ENCODE measurements at places on chromosomes 2 and 18.

DNA sequence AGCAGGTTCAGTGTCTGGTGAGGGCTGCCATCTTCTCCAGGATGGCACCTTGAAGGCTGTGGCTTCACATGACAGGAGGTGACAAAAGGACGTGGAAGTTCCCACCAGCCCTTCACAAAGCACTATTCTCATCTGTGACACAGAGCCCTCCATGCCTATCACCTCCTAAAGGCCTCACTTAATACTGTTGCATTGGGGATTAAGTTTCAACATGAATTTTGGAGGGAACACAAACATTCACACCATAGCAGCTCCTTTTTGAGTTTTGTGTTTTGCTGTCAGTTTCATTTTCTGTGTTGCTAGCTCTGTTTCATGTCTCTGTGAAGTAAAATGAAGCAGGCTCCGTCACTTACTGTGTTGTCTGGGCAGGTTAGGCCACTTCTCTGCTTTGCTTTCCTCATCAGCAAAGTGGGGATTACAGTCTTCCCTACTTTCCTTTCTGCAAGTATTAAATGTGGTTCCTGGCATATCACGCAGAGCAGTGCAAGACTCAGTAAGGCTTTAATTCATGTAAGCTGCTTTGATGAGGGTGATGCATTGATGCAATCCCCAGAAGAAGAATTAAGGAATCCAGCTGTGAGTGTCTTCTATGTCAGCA is 31.6 kb downstream of the LIMS1 start:
- DNase-seq, result no peak

GRCh38 chr2:163859951-163860350 is 124.1 kb upstream of the FIGN start:
- DNase-seq, result no peak

DNA sequence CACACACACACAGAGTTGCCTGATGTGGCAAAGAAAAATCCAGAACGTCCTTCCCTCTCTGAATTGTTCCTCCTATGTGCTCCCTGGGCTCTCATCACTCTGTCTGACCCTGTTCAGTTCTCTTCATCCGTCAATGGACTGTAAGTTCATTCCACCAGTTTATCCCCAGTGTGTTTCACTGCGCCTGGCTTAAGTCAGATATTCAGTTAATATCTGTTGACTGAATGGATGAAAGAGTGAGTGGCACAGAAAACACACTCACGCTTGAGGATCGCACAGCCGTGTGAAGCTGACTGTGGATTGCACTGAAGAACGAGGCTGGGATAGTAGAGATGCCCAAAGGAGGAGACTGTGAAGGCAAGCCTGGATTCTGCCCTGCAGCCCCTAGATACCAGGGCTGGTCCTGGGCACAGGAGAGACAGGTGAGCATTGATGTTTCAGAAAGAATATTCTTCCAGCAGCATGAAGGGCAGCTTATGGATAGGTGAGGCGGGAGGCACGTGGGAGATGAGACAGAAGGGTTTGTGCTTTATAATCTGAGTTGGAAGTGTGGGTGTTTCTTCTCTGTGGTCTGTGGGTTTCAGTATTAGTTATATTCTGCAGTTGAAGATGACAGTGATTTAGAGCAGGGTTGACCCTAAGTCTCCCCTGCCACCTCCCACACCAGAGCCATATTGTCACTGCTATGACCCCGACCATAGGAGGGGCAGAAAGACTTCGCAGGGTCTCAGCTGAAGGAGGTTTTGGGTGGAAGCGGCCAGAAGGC is 129.9 kb downstream of the SOCS6 start:
- no peak for DNase-seq

DNA sequence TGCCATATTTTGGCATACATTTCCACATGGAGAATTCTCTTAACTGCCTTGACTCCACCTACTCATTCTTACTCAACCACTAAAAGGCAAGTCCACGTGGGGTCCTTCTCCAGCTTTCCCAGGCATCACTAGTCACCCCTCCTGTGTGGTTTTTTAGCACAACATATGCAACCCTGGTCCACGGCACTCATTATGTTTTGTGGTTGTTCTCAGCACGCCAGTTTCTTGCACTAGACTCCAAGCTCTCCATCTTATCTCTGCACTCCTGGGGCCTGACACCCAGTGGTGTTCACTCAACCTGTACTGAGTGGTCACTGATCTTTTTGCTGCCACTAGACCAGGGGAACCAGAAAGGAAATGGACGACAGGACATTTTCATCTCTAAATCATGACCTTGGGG is 18.0 kb downstream of the MARCHF4 start:
- DNase-seq, result no peak

Measured in SK-N-DZ (cell line).